ENCODE measurements at places on chromosomes 3 and 15.

DNA sequence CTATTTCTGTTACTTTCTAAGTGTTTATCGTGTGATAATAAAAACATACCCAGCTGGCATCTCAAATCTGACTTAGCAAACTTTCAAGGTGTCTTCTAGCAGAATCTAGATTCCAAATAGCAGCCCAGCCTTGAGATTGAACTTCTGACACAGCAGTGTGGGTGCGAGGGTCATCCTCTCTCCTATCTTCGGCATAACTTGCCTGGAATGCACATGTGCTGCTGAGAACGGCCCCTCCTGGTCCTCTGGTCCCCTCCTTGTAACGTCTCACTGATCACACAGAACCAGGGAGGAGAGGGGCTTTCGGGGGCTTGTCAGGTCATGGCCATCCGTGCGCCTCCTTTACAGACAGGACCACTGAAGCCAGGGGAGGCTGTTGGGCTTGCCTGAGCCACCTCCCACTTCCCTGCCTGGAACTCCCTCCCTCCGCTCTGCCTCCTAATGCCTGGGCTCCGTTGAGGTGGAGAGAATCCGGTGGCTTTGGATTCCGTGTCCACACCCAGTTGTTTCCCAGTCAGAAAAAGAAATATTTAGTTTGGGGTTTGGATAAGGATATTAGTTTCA, 344.4 kb upstream of the C2CD4B start:
- no peak for DNase-seq

- DNase-seq = no peak
Measured at GRCh38 chr15:94263341-94264273, 32.2 kb downstream of the MCTP2 start.

DNA sequence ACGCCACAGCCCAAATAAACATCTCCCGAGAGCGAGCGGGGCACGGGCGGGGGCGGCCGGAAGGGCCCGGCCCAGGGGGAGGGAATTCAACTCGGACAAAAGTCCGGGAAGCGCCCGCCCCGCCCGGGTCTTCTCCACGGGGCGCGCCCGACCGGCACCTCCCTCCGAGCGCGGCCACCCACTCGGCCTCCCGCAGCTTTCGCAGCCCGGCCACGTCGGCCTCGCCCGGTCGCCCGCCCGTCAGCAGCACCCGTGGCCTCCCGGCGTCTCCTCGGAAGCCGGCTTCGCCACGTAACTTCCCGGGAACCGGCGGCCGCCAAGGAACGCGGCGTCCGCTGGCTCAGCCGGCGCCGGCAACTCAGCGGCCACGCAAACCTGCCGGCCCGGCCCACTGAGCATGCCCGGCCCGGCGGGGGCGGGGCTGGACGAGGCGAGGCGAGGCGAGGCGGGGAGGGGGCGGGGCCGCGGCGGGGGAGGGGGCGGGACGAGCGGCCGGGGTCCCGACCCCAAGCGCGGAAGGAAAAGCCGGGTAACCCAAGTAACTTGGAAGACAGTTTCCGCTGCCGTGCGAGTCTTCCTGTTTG, at the start of gene TJP1:
Gene TJP1 (minus strand): TSS at position 369 of the 584 bp plus-strand sequence. CDS start 440 bp downstream, outside the sequence.
- no peak for DNase-seq

- no peak for DNase-seq
Measured at GRCh38 chr15:39427705-39428104, 153.2 kb upstream of the THBS1 start.

- DNase-seq = no peak
Measured at GRCh38 chr3:180321534-180321933, 280.4 kb upstream of the TTC14 start.

GRCh38 chr15:41967506-41968206, 4.7 kb downstream of the EHD4 start:
- DNase-seq = no peak
